Putamen (tissue), 1 donor: ENCODE measurements at places on chromosomes 5 and 9.

DNA sequence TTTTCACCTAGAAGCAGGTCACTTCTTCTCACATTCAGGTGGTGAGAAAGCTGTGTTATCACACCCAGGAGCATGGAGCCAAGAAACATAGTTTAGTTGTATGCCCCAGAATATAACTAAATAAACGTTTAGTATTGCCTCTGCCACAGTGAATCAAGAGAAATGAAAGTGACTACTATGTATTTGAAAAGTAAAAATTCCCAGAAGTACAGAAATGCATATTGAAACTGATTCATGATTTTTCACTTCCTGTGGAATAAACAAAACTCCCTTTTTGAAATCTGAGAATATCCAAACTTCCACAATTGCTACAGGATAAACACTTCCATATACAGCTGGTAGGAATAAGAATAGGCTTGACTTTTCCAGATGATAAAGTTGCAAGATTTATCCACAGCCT is 15.3 kb upstream of the NINJ1 start:
- no peak for DNase-seq

DNA sequence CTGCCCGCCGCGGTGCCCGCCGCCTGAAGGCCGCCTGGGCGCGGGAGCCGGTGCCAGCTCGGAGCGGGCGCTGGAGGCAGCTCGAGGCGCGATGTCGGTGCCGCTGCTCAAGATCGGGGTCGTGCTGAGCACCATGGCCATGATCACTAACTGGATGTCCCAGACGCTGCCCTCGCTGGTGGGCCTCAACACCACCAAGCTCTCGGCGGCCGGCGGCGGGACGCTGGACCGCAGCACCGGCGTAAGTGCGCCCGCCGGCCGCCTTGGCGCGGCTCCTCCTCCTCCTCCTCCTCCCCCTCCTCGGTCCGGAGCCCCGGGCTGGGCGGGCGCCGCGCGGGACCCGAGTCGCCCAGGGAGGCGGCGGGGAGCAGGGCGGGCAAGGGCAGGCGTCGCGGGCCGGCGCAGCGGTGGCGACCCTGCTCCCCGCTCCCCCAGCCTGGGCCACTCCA is 455 bp downstream of the OLFM1 start:
- no peak for DNase-seq

- DNase-seq = no peak
Observed at GRCh38 chr9:117300371-117301110, 114.3 kb downstream of the ASTN2 start.

DNA sequence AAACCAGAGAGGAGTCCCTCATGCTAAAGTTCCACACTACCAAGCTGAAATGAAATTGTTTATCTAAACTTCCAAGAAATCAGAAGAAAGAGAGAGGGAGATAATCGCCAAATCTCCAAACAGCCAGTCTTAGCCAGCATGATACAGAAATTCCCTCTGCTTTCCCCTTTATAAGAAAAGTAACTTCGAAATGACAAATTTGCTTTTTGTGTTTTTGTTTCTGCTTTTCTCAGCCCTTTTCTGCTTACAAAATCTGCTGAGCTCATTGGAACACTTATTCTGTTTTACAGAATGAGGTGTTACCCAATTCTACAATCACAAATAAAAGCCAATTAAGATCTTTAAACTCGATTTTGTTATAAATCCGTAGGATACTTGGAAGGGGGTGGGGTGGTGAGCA is 72.9 kb downstream of the SFXN1 start:
- no peak for DNase-seq

GRCh38 chr9:95061916-95062595 is 255.5 kb downstream of the FANCC start:
- no peak for DNase-seq

- no peak for DNase-seq
Observed at GRCh38 chr5:58451732-58452565, 7.9 kb downstream of the PLK2 start.

GRCh38 chr9:115717711-115718173 is 435.8 kb upstream of the PAPPA start:
- no peak for DNase-seq

GRCh38 chr9:31112491-31112890 is 1272.0 kb upstream of the ACO1 start:
- DNase-seq = no peak

DNA sequence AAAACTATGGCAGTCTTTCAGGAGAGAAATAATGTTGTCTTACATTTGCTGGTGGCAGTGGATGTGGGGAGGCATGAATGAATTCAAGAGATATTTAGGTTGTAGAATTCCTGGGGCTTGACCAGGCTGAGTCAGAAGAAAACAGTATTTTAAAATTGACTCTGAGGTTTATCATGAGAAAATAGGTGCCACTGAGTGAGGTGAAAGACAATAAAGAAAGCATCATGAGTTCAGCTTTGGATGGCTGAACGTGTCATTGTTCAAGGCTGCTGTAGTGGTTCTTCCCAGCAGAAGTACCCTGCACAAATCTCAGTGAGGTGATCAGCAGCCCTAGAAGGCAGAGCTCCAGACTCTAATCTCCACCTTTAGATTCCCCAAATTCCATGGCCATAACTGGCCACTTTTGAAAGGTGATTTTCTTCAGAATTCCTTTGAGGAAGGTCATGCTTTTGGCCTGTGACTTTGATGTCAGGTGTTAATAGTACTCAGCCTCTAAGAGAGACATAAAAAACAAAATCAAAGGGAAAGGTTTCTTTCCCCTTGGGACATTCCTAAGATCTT is 395.4 kb downstream of the NTRK2 start:
- no peak for DNase-seq

DNA sequence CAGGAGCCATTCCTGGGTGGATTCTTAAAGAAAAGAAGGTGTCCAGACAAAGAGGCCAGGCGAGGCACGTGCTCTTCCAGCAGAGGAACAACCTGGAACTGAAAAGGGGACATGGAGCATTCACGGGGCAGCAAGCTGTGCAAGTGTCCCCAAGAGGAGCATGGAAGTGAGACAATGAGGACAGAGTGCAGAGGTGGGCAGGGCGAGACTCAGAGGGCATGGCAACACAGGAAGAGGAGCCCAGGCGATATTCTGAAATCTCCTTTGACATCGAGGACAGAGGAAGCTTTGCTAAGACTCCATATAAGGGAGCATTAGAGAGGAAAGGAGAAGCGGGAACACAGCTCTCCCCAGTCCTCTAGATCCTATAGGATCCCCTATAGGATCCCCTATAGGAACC is 29.4 kb upstream of the SPATA31E1 start:
- DNase-seq = no peak

DNA sequence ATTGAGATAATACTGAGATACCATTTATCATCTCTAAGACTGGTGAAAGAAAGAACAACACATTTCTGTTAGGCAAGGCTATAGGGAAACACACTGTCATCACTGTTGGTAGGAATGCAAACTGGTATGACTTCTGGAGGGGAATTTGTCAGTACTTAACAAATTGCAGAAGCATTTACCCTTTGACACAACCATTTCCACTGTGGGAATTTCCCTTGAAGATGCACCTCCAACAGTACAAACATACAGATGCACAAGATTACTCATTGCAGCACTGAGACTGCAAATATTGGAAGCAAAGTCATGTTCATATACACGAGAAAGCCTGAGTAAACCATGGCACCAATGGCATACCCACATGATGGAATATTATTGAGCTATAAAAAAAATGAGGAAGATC is 17.6 kb downstream of the GM2A start:
- DNase-seq = no peak

GRCh38 chr5:57437976-57438805 is 44.4 kb downstream of the ACTBL2 start:
- no peak for DNase-seq

GRCh38 chr5:28400076-28400475 is 1361.7 kb upstream of the CDH9 start:
- no peak for DNase-seq

DNA sequence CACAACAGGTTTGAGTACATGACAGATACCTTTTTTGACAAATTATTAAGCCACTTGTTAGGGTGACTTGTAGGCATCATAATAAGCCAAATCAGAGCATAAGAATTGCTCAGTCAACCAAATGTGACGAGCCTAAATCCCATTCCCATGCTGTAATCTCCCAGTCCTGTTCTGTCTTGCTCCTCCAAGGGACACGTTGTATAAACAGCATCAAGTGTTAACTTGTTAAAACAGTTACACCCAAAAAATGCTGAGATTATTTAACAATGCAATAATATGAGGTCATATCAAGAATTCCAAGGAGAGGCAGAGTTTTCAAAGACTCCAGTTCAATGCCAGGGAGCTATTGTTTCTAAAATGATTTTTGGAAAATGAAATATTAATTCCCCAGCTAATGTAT is 76.2 kb downstream of the SH3TC2 start:
- DNase-seq = no peak

DNA sequence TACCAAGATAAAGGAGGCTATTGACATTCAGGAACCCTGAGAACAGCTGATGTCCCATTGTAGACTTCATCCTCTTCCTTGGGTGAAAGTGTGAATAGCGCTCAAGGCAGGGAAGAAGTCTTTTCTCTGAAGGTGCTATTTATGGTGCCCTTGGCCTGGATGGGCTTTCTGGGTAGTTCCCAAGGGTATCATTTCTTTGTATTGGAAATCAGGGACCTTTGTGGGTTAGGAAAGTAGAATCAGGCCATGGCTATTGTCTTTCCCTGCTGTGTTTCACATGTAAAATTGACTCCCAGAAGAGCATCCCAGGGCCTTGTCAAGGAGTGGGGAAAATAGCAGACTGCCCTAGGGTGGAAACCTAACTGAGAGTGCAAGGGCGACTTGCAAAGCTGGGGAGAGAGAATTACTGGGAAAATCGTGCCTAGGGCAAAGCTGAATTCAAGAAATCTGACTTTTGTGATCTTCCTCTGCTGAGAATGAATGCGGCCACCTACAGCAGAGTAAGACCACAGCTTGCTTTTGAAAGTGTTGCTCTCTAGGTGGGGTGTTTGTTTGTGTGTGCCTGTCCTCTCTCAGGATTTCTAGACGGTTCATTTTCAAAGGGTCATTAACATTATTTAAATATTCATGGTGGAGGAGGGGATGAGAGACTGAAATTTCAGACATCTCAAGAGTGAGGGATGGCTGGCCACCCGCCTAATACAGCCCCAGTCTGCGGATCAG is 160.6 kb downstream of the C9orf152 start:
- no peak for DNase-seq

- no peak for DNase-seq
Observed at GRCh38 chr5:177357146-177357458, 622 bp upstream of the RGS14 start.

- no peak for DNase-seq
Observed at GRCh38 chr5:14331386-14331781, 188.2 kb downstream of the TRIO start.

DNA sequence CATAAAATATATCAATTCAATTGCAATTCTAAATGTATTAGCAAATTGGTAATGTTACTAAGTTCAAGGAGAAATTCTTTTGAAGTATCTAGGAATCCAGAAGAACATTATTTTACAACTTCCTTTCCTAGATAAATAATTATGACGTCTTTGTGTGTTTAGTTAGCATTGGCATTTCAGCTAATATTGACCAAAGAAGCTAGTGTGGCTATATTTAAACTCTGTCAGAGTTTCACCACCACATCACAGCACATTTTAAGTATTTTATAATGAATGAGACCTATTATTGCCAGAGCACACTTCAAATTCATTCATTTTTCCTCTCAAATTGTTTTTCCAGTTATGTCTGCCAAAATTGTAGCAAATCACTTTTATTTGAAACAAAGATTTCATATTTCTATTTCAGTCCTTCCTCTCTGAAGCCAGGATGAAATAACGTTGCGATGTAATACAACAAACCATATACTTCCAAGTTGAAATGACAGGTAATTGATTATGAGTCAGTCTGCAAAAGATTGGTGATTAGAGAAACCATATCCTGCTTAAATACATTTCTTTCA is 18.9 kb downstream of the PLK2 start:
- no peak for DNase-seq

GRCh38 chr5:60972231-60972630 is 27.2 kb downstream of the NDUFAF2 start:
- no peak for DNase-seq

- DNase-seq = no peak
Observed at GRCh38 chr5:148962761-148963324, 100.0 kb downstream of the SH3TC2 start.

GRCh38 chr9:18129809-18130334 is 344.1 kb upstream of the ADAMTSL1 start:
- no peak for DNase-seq
